Stimulated activated naive CD4-positive, alpha-beta T cell (primary cell): ENCODE measurements at places on chromosomes 12 and 14.
A peak's percentile ranks its signal among the peaks of the same experiment; 100 is the strongest.

GRCh38 chr14:85622106-85622505 lies 92.2 kb downstream of the FLRT2 start:
- no peak for DNase-seq

- DNase-seq, result no peak
These were observed 17.9 kb upstream of the TCL1B start for GRCh38 chr14:95668235-95668772.

DNA sequence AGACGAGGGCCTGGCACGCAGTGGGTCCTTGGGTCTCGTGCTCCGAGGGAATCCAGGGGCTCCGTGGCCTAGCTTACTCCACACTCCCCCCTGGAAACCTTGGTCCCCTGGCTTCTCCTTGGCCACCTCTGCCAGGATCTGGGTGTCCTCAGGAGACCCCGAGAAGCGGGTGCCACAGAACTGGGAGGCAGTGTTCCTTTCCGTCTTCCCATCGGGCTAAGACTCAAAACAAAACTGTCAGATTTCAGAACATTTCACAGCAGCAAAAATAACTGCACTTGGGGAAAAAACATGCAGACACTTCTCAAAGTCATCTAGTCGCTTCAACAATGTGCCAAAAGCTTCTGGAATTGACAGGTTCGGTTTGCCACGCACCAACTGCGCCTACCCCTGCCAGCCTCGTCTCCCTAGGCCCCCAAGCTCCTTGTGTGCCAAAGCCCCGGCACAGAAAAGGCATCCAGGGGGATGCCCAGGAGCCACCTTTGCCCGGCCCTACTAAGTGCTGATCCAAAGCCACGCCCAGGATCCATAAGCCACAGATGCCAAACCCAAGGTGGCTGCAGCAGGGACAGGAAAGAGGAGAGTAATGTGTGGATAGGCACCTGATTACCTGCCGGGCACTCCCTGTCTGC lies 58.4 kb upstream of the DIO3 start:
- DNase-seq, result no peak

DNA sequence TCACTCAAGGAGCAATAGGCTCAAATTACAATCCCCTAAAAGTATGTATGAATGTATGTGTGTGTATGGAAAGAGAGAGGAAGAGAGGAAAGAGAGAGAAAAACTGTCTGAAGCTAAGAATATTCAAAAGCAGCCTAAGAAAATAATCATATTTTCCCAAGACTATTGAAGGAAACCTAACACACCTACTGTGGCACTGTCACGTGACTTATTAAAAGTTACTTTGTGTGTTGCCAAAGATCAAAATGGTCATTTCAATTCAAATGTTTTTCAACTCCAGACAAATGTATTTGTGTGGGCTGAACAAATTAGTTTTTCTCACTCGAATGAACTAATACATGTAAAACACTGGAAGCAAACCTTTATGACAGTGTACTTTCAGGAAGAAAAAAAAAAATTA lies 368.9 kb upstream of the RPL10L start:
- DNase-seq, result no peak

GRCh38 chr14:63747846-63748245 lies 20.0 kb upstream of the SGPP1 start:
- no peak for DNase-seq

GRCh38 chr14:29745863-29746262 lies 181.8 kb downstream of the PRKD1 start:
- DNase-seq, result no peak

DNA sequence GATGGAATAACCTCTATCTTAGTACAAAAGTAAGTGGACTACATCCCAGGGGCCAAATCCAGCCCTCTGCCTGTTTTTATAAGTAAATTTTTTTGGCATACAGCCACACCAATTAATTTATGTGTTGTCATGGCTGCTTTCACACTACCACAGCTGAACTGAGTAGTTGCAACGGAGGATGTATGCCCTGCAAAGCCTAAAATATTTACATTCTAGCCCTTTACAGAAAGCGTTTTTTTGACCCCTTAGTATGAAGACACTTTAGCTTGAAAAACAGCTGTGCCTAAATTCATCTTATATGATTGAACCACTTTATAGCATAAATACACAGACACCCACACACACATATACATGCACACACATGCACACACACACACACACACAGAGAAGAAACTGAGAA lies 501.6 kb downstream of the EGLN3 start:
- DNase-seq, result no peak

DNA sequence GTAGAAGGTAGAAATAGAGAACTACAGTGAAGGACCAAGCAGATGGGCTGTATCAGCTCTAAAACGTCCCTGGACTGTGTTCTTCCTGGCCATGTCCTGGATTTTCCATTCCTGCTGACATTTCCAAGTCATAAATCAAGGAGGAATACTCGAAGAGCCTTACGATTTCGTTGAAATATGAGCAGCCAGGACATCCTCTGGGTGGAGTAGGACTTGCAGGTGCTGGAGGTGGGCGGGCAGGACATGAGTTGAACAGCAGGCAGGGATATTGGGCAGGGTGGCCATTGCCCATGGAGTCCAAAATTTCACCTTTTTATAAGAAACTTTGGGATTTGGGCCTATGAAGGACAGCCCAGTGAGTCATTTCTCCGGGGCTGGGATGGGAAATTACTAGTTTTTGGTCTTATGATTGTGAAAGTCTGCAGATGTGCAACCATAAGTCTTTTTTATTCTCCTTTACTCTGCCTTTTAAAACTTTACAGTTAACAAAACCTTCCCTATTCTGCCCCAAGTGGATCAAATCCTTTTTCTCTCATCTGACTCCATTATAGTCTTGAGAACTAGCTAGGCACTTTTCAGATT lies 88.8 kb downstream of the TMX1 start:
- DNase-seq, result no peak

DNA sequence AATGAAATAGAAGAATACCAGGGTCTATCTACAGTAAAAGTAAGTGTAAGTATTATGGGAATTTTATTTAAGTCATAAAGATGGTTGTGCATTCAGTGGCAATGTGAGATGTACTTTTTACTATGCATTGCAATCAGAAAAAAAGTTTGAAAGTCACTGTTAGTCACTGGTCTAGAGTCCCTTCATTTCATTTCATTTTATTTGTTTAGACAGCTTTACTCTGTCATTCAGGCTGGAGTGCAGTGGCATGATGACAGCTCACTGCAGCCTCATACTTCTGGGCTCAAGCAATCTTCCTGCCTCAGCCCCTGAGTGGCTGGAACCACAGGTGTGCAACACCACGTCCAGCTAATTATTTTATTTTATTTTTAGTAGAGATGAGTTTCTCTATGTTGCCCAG lies 42.6 kb downstream of the TGFB3 start:
- no peak for DNase-seq

GRCh38 chr12:49923035-49923644 lies 19.4 kb upstream of the FAIM2 start:
- no peak for DNase-seq

DNA sequence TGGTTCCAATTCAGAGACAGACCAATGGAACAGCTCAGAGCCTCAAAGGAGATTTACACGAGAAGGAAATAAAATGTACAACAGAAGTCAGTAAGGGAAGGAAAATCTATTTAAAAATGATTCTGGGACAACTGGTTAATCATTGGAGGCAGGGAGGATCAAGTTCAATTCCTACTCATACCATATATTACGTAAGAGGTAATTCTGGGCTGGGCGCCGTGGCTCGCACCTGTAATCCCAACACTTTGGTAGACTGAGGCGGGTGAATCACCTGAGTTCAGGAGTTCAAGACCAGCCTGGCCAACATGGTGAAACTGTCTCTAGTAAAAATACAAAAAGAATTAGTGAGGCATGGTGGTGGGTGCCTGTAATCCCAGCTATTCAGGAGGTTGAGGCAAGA lies 36.7 kb upstream of the PITPNM2 start:
- no peak for DNase-seq

- DNase-seq, result no peak
These were observed 14.9 kb upstream of the TAC3 start for GRCh38 chr12:57031138-57031725.

GRCh38 chr14:67413806-67414769 lies 2.1 kb upstream of the PLEK2 start:
- no peak for DNase-seq

DNA sequence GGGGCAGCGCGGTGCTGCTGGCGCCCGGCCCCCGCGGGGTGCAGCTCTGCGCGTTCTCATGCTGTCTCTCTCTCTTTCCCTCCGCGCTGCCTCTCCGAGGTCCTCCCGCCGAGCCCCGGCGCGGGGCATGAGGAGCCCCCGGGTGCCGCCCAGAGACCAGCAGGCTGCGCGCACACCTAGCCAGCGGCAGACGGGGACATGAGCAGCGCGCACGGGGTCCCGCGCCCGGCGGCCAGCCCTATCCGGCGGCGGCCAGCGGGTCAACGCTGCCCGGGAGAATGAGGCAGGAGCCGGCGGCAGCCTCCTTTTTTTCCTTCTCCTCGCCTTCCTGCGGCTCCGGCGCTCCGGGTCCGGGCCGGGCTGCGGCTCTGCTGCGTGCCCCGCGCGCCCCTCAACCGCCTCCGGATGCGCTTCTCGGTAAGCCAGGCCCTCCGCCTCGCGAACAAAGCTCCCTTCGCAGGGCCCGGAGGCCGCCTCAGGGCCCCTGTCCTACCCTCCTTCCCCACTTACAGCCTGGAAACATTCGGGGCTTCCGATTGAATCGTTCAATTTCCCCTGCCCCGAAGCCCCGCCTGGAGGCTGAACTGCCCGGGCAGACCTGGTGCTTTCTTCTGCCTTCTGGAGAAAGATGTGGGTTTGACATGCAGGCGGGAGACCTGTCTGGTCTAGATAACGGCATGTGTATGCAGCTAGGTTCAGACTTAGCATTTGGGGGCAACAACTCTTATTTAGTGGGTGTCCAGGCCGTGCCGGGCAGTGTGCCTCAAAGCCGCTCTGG lies at the start of gene TUNAR:
TUNAR (plus strand) TSS at position 72 of the 778 bp plus-strand sequence.
- no peak for DNase-seq

DNA sequence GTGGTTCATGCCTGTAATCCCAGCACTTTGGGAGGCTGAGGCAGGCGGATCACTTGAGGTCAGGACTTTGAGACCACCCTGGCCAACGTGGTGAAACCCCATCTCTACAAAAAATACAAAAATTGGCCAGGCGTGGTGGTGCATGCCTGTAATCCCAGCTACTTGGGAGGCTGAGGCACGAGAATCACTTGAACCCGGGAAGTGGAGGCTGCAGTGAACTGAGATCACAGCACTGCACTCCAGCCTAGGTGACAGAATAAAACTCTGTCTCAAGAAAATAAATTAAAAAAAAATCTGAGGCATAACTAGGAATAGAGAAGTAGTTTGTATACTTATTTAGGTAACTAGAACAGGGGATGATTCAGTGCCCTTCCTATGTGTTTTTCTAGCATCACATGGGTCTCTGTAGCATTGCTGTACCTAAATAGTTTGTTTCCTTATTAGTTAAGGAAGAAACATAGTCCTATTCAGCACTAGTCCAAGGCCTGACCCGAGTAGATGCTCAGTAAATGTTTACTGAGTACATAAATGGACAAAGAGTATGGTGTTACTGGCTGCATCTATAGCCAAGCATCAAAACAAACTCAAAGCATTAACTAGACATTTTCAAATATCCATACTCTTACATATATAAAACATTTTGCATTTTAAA lies 21.7 kb downstream of the TAOK3 start:
- DNase-seq, result no peak

GRCh38 chr12:106962286-106962685 lies 6.6 kb downstream of the TMEM263 start:
- no peak for DNase-seq

DNA sequence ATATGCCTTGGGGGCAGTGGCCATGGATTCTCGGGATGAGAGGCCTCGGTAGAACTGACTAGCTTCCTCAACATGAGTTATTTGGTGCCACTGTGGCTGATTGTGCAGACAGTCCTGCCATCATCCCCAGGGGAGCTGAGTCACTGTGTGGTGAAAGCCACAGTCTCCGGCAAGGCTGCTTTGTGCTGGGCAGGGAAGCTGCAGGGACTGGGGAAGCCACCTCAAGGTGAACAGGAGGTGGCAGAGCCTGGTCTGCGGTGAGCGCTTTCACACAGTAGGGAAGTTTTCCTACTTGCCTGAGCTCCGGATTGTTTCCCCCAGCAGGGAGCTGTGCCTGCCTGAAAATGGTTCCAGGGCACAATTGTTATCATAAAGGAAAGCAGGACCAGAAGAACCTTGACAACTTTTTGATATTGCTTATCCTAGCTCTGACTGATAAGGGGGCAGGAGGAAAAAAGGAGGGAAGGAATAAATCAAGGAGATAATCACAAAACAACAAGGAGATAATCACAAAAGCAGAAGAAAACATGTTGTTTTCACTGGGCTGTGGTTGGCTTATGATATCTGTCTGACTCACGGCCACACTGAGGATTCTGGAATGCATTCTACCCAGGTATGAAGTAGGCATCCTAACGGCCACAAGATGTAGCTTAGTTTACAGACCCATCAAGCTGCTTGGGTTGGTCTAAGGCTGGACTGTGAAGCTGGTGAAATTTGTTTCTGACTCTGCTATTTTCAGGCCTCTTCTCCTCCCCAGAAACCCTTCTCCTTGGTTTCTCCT lies 32.2 kb upstream of the GNG2 start:
- DNase-seq, result peak; percentile 8

DNA sequence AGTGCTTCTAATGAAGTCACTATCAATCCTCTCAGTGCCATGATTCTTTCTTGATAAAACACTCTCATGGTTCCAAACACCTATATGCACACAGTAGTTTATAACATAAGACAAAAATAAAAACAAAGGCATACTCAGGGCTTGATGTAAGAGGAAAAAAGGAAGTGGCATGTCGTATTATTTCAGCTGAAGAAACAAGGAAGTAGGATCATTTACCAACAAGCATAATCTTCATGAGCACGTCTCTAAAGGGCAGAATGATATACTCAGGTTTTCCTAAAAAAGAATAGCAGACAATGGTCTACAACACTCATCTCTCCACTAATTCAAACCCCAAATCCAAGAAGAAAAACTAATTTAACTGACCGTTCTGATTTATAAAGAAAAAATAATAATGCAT lies 33.9 kb downstream of the NUMB start:
- DNase-seq, result no peak

GRCh38 chr14:86938320-86938719 lies 1054.7 kb downstream of the GALC start:
- DNase-seq, result no peak

GRCh38 chr12:42361909-42362646 lies 36.1 kb downstream of the PPHLN1 start:
- no peak for DNase-seq

- no peak for DNase-seq
These were observed 795.4 kb downstream of the SLC6A15 start for GRCh38 chr12:84117190-84117589.

DNA sequence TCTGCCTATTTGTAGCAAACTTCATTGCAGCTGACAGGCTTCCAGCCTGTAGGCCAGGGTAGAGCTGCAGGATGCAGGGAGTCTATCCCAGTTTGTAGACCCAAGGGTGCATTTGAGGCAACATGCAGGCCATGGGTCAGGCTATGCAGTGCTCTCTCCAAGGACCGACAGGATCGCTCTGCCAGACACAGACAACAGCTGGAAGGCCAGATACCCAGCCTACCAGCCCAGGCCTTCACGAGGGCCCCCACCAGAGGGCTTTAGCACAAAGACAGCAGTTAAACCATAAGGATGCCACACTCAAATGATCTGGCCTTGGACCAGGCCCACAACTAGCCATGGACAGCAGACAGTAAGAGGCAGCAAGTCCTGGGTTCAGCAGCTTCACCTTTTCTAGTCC lies 10.3 kb downstream of the KCTD10 start:
- DNase-seq, result no peak

GRCh38 chr14:103232831-103233319 lies 101.2 kb upstream of the EIF5 start:
- DNase-seq, result no peak
